ENCODE measurements at places on chromosomes 2 and 18. TPM values are rescaled to one million over a fixed set of nuclear protein-coding genes. Genes with fewer than 3 reads are reported as not detected.

The CCDC68 gene
- total RNA-seq, result 0.62 TPM

The RGPD3 gene
- total RNA-seq, result 0.94 TPM

The KANSL1L gene
- 97.0 TPM for total RNA-seq

DNA sequence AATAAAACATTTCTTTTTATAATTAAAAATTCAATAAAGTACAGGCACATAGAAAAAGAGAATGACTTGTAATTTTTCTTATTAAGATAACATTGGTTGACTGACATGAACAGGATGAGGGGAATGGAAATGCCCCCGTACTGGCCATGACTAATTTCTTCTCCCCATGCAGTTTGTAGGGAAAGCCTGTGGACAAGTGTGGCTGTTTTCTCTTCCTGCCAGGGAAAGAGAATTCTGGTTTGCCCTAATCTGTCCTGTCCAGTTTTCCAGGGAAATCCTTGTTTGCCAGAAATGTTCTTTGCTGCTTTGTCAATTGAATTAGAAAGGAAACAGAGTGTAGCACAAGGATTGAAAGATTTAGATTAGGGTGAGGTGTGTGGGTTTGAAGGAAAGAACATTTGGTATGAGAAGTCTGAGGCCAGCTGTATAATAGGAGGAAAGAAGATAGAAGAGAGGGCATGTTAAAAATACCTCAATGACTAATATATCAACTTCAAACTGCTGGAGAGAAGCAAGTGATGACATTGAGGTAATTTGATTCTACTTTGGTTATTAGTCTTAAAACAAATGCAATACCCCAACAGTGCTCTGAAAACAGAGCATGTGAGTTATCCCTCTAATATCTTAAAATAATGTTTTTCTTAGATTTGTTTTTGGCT is 593.9 kb upstream of the ZNF804A start:
- DNase-seq, result no peak

DNA sequence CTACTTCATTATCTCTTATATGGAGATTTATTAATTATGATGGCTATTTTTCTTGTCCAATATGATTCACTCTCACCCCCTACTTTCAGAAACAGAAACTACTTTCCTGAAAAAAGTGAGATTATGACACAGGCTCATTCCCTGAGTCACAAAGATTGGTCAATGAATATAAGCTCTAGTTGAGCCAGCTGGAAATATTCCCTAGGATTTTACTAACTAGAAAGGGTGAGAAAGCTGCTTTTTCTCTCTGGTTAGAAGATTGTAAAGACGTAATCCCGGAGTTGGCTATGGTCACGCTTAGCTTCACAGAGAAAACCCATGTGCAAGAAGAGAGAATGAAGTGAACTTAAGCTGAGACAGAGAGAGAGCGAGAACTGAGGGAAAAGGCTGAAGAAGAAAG is 223.7 kb upstream of the SMAD7 start:
- DNase-seq, result no peak

DNA sequence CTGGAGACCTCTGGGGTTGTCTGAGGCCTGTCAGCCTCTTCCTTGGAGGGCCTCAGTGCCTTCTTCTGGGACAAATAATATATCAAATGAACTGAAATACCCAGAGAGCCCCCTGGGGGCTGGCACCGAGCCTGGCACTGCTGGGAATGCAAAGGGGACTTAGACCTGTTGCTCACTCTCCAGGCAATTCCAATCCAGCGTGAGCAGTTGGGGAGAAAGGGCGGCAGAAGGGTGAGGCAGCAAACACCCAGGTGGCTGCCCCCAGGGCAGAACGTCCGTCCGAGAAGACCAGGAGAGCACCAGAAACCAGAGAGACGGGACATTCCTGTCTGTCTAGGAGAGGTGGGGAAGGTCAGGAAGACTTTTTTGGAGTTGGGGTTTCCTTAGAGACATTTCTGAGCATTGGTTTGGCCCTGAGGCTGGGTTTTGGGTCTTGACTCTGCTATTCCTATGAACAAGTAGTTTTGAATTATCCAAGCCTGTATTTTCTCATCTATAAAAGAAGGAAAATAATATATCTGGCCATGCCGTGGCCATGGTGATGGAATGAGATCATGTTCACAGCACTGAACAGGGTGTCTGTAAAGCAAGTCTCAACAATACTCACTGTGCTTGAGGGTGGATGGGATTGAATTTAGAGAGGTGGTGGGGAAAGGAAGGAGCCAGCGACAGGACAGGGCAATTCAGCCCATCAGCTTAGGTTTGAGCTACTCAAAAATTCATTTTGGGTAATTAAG is 44.3 kb upstream of the ZBTB7C start:
- DNase-seq, result no peak
